ENCODE measurements at places on chromosomes 2 and 18.

DNA sequence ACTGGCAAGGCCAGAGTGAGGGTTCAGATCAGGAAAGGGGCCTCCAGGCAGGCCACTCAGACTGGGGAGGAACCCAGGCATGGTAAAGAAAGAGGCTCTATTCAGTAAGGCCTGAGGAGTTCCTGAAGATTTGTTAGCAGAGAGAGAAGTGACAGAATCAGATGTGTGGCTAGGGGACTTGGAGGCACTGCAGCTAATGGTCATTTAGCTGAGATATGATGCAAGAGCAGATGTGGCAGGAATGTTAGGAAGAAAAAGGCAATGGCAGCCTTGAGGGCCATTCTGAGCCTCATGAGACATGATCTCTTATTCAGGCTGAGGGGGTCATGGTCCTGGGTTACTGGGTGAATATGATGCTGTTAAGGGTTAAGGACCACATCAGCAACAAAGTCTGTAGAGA lies 73.4 kb downstream of the CCDC93 start:
- no peak for DNase-seq

DNA sequence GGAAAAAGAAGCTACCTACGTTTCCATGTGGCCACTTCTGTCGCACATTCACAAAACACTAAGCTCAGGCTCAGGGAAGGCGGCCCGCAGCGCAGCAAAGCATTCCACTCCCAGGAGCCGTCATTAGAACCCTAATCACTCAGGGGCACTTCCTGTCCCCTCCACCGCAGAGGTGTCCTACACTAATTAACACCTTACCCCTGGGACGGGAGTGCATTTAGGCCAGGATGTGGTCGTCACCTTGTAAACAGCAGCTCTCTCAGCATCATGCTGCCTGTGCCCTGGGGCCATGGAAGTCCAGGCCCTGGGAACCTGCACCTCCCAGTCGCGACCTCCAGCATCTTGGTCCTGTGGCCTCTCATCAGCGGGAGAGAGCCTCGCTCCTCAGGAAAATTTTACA lies 359.8 kb upstream of the SALL3 start:
- DNase-seq, result no peak

DNA sequence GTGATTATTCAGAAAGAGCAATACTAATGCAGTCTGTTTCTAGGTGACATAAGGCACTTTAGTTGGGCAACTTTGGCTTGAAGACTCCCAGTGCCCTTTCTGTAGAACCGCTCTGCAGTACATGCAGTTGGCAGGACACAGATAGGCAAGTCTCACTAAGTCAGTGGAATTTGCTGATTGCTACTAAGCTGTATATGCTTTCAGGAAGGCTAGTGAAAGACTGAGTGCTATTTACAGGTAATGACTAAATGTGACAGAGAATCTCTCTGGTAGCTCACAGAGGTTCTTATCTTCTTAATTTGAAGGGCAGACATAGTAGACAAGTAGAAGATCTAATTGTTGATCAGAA lies 243.0 kb downstream of the WDPCP start:
- DNase-seq, result no peak

DNA sequence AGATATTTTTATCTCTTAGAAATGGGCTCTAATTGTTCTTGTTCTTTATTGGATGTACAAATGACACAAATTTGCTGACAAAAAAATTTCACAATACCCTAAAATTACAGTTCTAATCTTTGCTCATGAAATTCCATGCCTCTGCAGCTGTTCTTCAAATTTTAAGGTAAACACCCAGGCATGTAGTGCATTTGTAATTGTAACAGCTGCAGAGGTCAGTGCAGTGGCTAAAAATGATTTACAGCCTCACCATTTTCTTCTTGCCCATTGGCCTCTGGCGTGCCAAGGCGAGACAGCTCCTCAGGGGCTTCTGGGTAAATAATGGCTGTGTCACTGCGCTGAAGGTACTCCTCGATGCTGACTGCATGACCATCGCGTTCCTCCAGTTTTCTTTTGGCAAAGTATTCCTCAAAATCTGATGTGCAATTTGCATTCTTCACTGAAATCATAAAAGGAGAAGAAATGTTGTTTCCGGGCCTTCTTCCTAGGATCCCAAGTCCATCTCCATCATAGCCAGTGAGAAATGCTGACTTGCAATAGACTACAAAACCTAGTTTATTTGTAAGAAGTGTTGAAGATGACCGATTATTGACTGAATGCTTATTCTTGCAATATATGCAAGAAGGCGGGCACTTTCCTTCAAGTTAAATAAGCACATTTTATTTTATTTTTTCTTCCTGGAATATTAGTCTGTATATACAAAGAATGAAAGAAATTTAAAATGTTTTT lies 115.2 kb downstream of the ZEB2 start:
- no peak for DNase-seq

DNA sequence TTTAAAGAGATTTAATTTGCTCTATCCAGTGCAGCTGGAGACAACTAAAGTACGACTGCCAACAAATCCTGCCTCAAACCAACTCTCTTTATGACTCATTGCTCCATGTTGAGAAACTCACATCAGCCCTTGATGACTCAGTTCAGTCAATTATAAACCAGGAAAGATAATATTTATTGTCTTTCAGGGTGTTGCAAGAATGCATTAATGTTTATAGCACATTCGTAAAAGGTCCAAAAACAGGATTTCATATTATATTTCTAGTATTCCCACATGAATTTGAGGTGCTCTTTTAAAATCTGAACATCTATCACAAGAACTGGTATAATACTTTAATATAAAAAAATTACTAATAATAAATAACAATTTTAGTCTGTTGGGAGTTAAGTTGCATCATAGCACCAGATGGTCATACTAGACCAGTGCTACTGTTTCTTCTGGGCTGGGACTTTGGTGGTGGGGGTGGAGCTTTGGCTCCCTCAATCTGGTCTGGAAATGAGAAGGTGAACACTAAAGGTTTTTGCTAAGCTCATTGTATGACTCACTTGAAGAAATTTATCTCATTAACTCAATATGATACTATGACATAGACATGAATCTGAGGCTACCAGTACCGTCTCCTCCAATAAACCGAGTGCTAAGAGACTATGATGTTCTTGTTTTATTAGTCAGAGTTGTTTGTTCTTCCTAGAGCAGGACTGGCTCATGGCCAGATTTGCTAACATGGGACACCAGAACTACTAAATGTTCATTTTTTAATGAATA lies 26.6 kb upstream of the MAP3K20 start:
- no peak for DNase-seq

DNA sequence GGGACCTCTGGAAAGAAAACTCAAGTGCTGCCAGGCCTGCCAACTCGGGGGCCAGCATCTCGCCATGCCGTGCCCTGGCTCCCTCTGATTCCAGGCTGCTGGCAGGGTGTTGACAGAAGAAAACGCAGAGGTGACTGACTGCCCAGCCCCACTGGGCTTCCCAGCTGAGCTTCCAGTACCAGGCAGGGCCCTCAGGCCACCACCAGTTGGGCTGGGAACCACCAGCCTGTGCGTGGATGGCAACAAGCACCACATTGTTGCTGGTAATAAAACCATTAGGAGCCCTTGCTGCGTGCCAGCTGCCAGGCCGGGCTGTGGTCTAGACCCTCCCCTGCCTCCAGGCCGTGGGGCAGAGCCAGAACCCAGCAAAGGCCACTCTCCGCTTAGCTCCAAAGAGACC lies 9.2 kb downstream of the DNMT3A start:
- no peak for DNase-seq

DNA sequence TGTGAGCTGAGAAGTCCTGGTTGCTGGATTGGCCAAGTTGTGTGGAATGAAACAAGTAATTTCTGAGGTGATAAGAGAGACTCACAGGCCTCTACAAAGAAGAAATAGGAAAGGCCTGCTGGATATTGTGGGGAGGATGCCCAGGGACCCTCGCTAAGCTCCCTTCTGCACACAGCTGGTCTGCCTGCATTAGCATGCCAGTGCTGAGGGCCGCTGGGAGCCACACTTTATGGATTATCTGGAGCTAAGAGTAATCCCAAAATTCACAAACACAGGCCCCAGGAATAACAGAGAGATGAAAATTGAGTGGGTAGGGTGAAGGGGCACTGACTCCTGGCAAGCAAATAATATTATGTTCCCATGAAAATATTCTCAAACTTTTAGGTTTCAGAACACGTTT lies 114.9 kb upstream of the SIX3 start:
- DNase-seq, result no peak

GRCh38 chr2:170241756-170242155 lies 63.8 kb downstream of the MYO3B start:
- DNase-seq, result no peak

GRCh38 chr2:223668302-223668998 lies 66.3 kb upstream of the SCG2 start:
- no peak for DNase-seq

GRCh38 chr2:174878537-174879147 lies 114.4 kb upstream of the CHRNA1 start:
- no peak for DNase-seq

GRCh38 chr2:106338043-106338442 lies 130.2 kb downstream of the RGPD3 start:
- no peak for DNase-seq

DNA sequence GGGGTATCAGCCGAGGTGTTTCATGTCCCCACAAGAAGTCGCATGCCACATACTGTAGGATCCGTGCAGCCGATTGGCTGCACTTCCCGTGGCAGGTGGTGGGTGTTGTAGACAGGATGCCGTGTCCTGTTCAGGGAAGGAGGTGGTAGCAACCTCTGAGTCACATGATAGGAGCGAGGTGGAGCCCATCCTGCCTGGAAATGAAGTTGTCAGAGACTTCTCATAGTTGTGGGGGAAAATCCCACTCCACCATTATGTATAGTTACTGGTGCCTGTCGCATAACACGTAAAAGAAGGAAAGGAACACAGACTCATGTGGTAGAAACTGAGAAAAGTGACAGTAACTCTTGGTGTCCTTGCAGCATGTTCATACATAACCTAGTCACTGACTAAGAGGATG lies 91.4 kb upstream of the IL1R2 start:
- DNase-seq, result no peak

DNA sequence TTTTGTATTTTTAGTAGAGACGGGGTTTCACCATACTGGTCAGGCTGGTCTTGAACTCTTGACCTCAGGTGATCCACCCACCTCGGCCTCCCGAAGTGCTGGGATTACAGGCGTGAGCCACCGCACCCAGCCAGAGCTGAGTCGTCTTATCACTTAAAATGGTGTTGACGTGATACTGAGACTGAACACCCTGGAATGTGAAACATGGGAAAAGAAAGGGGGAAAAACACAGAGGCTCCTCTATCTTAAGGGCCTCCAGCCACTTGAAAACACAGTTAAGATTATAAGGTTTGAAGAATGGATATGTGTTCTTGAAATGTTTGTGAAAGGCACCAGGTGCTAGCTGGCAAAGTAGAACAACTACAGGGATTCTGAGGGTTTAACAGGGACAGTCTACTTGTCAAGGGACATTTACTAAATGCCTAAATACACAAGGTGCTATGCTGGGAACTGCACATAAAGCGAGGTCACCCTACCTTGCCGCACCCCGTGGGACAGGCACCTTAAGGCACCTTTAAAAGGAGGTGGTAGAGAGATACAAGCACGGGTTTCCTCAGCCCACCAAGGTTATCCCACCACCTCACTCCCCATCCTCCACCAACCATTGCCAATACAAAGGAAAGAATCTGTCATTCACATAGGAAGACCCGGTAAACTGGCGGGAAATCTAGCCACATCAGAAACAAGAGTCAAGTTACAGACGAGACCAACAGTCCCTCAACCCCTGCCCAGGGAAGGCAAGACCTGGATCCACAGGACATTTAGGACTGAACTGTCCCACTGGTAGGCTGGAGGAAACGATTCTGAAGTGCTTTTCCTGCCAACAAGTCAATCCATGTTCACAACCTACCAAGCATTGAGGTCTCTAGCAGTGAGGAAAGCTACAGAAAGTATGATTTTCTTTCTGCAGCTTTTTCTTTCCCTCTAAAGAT lies 43.4 kb downstream of the STK39 start:
- DNase-seq, result no peak

DNA sequence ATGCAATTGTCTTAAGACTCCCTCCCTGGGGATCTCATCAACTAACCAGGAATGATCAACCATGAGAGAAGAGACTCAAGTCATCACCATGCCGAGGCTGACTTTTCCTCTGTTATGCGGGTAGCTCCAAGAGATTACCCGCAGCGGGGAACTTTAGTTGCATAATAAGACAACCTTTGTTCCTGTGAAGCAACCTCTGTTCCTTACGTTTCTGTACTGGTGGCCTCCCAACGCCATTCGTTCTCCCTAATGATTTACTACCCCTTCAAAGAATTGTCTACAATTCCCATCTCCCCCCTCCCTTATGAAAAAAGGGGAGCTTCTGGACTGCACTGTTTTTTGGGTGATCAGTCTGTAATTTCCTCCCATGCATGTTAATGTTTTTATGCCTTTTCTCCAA lies 66.1 kb upstream of the LRPPRC start:
- no peak for DNase-seq

DNA sequence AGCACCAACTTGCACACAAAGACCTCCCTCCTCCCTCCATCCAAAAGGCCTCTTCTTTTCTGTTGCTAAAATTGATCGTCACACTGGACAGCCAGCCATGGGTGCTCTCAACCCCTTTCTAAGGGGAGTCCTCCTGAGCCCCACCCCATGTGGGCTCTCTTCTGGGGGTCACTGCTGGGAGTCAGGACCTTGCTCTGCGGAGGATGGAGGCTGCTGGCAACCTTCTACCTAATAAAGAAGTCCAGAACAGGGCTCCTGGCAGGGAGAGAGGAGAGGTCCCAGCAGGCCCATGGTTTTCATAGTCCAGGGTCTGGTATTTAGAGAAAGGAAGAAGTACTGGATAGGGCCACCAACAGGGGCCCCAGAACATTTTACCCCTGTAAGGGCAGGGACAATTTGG lies 67.6 kb upstream of the OTOS start:
- DNase-seq, result no peak

DNA sequence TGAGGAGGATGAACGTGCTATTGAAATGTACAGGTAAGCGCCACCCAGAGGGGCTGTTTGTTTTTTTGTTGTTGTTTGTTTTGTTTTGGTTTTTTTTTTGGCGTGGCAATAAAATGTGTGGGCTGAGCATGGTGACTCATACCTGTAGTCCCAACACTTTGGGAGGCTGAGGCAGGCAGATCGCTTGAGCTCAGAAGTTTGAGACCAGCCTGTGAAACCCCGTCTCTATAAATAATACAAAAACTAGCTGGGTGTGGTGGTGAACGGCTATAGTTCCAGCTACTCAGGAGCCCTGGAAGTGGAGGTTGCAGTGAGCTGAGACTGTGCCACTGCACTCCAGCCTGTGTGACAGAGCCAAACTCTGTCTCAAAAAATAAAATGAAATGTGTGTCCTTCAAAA lies 6.2 kb downstream of the PDCL3 start:
- no peak for DNase-seq

DNA sequence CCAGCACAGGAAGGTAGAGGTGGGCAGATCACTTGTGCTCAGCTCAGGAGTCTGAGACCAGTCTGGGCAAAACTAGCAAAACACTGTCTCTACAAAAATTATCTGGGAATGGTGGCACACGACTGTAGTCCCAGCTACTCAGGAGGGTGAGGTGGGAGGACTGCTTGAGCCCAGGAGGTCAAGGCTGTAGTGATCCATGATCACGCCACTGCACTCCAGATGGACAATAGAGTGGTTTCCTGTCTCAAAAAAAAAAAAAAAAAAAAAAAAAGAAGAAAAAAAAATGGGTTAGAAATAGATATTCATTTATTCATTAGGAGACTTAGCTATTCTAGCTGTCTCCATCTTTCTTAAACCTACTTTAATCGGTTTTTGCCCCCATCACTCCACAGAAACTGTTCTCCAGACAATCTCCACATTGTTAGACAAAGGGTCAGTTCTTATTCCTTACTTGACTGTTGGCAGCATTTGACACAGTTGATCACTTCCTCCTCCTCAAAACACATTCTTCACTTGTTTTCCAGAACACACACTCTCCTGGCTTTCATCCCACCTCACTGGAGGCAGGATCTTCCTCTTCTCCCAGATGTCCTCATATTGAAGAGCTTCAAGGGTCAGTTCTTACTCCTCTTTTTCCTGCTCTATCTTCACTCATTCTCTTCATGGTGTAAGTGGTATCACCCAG lies 103.1 kb downstream of the DTNB start:
- no peak for DNase-seq
